ENCODE measurements at places on chromosomes 1 and 21.
A peak's percentile ranks its signal among the peaks of the same experiment; 100 is the strongest.

DNA sequence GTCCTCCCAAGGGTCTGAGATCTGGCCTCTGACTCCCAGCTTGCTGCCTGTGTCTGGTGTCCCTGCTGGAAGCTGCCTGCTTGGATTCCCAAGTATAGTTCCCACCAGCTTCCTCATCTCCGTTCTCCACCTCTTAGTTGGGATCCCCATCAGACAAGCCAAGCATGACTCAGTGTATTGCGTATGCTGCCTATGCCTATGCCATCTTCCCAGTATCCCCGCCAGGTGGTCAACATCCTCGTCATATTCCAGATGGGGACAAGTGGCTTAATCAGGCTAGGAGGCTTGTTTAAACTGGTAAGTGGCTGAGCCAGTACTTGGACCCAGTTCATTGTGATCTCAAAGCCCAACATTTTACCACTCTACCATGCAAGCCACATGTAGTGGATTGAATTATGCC, 204.4 kb downstream of the GRIK3 start:
- DNase-seq, result no peak

- DNase-seq, result no peak
Observed at GRCh38 chr1:171860696-171861095, 19.4 kb downstream of the DNM3 start.

DNA sequence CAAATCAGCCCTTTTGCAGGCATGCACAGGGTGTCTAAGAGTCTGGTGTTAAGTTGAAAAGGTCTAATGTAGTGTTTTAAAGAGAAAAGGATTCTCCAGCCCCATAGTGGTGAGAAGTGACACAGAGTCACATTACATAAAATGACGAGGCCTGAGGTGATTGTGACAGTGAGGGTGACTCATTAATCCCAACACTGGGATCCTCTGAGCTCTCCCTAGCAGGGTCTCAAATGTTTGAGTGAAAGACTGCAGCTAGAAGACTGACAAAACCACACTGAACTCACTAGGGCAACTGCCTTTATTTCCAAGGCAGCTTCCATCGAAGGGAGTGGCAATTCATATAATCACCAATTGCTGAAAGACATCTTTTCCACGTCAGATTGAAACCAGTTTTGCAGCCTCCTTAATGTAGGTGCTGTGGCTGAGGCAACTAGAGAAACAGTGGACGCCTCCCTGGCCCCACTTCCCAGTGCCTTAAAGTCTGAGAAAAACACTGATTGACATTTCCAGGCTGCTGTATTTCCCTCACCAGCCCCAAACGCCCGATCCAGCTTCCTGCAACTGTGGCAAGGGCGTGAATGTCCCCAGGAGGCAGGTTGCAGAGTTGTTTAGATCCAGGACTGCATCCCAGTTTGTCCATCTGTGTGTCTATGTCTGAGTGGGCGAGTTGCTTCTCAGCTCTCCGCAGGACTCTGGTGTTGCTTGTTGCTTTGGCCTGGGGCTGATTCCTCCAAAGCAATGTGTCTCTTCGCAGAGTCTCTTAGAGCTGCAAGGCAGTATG, 81.4 kb downstream of the RUNX1 start:
- no peak for DNase-seq

- no peak for DNase-seq
Observed at GRCh38 chr1:44119525-44119924, 904 bp downstream of the KLF17 start.

DNA sequence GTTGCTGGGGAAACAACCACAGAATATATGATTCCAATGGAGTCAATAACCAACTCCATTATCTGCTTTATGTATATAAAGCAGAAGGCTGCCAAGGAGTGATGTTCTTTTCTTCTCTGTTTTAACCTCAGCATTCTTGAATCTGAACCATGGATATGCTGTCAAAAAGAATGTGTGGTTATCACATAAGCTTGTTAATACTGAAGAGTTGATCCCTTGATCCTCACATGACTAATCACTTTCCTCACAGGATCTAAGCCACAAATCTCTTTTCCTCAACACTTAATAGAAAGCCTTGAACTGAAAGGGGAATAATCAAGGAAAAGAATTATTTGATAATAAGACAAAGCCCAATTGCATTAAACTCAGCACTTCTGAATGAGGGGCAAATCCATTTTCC, 271.3 kb upstream of the KIAA0040 start:
- DNase-seq, result no peak

DNA sequence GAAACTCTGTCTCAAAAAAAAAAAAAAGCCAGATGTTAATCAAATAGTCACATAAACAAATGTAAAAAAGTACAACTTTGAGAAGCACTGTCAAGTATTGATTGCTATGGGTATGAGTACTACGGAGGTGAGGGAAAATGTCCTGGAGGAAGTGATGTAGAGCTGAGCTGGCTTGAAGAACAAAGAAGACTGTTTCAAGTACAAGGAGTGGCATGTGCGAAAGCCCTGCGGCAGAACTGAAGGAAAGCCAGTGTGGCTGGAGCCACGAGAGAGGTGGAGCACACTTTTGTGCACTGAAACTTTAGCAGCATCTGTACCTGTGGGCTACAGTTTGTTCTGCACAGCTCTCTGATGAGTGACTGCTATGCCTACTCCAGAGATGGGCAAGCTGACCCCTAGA, 5.4 kb upstream of the RPS6KA1 start:
- no peak for DNase-seq

- DNase-seq, result no peak
Observed at GRCh38 chr1:232983375-232983774, 33.0 kb downstream of the NTPCR start.

GRCh38 chr1:174114788-174115448, 44.4 kb upstream of the RABGAP1L start:
- peak; percentile 46 for DNase-seq

- no peak for DNase-seq
Observed at GRCh38 chr1:61914823-61915482, 172.7 kb downstream of the PATJ start.

DNA sequence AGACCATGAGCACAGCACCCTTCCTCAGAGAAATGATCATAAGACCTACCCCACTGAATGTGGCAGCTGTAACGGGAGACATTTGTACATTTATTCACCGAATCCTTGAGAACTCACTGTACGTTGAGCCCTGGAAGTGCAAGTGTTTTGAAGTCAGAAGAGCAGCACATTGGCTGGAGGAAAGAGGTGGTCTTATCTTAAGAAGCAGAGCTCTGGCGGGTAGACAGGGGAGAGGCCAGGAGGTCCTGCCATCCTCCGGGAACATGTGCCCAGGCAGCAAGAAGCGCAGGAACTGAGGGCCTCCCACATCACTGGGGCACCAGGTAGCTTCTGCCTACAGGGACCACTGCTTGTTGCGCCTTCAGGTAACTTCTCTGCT, 169.2 kb upstream of the IRF2BP2 start:
- no peak for DNase-seq

GRCh38 chr1:87451229-87451920, 122.7 kb downstream of the LMO4 start:
- no peak for DNase-seq

DNA sequence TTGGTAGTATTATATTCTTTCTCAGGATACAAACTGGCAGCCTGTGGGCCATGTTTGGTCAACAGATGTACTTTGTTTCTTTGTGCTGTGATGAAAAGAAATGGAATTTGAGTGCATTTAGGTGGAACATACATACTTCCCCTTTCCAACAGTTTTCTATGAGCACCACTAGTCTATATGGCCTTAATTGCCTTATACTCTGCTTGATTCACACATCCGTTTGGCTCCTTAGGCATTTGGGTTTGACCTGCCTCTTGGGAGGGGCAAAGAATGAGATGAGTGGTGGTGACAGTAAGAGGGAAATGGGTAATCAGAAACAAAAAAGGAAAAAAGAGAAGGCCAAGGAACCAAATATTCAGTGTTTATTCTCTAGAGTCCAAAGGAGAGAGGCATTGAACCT, 17.0 kb downstream of the CFAP126 start:
- DNase-seq, result no peak

DNA sequence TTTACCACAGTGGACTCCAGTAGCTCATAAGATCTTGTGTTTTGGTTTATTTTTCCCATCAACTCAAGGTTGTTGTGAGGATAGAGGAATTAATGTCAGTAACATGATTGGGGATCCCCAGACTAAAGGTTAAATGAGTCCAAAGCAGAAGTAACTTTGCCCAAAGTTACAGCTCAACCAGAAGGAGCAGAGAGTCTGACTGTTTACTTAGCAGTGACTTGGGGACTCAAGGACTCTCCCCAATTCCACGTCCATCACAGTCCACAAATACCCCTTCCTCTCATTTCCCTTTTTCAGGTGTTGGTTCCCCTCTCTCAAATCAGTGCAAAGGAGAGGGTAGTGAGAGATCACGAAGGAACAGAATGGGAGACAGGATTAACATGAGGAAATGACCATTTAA, 4.0 kb upstream of the ETV3 start:
- DNase-seq, result no peak

- no peak for DNase-seq
Observed at GRCh38 chr1:81681601-81682266, 119.0 kb upstream of the ADGRL2 start.

GRCh38 chr1:115365738-115366137, 27.7 kb upstream of the NGF start:
- no peak for DNase-seq

- no peak for DNase-seq
Observed at GRCh38 chr1:243930822-243931671, 81.0 kb upstream of the AKT3 start.

DNA sequence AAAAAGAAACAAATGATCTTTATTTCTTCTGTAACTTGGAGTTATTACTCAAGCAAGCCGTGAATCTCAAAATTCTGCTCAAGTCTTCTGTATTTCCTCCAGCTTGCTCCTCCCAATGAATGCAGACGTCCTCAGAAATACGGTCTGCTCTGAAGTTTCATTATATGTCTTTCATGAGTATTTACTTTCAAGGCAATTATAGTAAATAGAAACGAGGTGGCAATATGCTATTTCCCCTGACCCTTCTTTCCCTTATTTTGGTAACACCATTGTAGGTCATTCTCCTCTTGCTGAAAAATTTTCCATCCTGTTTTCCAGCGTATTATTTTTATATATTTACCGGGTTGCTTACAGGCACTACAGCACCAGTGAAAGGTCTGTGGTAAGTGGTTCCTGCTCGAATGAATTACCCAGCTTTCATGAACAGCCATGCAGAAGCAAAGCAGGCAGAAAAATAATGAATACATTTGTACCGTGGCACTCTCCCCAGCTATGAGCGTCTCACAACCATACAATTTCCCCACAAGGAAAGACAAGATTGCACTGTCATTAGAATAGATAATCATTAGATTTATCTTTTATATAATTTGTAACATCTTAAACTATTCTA, 350.9 kb upstream of the PKN2 start:
- DNase-seq, result no peak

DNA sequence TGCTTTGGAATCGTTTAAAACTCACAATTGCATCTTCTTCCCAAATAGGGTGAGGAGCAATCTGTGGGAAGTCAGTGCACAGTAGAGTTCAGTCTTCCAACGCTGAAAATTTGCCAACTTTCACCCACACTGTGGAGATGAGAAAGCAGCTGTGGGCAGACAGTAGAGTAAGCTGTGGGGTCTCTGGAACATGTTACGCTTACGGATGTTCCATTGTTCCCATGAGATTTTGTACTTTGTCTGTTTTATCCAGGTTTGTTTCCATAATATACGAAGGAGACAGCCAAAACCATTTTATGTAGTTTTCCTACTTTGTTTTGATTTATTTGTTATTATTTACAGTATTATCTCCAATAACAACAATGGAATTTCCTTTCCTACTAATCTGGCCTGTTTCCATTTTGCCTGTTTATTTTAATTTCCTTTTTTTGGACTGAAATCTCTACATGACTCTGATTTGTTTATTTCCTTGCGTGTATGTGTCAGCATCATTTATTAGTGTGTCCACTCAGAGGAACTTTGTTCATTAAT, 65.1 kb upstream of the RGL1 start:
- DNase-seq, result no peak

DNA sequence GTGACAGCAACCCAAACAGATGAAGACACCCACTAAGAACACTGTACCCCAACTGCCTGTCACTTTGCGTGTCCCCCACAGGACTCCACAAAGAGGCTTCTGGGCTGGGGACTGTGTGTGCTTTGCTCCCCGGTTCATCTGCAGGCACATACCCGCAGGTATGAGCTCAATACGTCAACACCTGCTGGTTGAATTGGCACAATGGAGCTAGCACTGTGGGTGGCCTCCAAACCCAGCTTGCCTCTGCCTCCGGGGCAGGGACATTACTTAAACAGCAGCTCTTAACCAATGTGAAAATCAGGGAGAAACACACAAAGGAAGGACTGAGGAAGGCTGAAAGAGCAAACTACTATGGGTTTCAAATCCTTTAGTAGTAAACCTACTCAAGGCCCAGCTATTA, 140.2 kb upstream of the TIAM1 start:
- no peak for DNase-seq

DNA sequence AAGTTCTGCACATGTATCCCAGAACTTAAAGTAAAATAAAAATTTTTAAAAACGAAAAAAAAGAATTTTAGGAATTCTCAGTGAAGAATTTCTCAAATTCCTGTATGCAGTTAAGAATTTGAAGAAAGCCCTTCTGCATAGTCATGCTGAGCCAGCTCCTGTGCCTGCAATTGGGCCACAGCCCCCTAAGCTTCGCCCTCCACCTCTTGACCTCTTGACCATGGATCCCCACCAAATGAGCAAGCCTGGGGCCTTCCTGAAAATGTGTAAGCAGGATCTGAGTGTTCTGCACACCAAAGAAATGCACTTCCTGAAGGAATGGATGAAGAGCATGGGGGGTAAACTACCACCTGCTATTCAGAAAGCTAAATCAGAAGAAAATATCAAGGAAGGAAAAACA, 52.0 kb downstream of the NBPF6 start:
- DNase-seq, result no peak

GRCh38 chr1:182783068-182783467, 6.5 kb upstream of the NPL start:
- no peak for DNase-seq

DNA sequence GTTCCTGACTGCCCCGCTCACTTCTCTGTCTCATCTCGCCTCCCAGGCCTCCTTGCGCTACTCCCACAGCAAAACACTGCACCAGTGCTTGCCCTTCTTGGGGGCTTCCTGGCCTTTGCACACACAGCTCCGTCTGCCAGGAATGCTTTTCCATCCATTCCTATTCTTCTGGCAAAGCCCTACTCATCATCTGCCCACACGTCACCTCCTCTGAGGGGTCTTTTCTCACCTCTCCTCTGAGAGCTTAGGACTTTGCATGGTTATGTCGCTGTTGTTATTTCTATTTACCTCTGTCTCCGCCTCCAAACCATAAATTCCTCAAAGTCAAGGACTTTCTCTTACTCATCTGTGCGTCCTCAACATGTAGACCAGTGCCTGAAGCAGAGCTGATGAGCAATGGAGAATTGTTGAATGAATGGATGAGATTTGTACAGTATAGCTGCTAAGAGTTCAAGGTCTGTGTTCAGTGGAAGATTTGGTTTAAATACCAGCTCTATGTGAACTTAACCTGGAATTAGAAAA, 26.4 kb upstream of the BTG2 start:
- no peak for DNase-seq
